Endothelial cell of umbilical vein (primary cell): ENCODE measurements at places on chromosomes 5 and 9. TPM values are rescaled to one million over a fixed set of nuclear protein-coding genes. Genes with fewer than 3 reads are reported as not detected.

Gene ARHGEF28
- 108 and 116 TPM in 2 replicates for total RNA-seq

Gene MARCHF11
- not detected in 2 replicates for total RNA-seq

Gene CCNI2
- 0.53 TPM in 1 of 2 replicates, not detected in the other for total RNA-seq

Gene OR1Q1
- not detected in 2 replicates for total RNA-seq

GRCh38 chr5:140550147-140551079 lies 3.0 kb downstream of the EIF4EBP3 start:
- no peak for DNase-seq

DNA sequence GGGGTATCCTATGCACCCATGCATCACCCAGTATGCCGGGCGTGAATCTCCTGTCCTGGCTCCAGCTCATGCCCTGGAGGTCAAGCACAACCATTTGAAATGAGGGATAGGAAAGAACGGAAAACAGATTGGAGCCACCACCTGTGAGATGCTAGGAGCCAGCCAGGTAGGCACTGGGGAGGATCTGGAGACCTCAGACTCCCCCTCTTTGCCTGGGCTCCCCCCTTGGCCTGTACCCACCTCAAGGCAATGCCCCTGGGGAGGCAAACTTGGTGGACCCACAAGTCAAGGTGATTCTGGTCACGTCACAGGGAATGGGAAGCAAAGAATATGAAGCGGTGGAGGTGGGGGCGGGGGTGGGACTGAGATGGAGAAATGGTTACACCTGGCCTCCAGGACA lies 92.6 kb downstream of the PAX5 start:
- no peak for DNase-seq
